NCI-H1092 (cell line): ENCODE measurements at places on chromosomes 1 and 21.

DNA sequence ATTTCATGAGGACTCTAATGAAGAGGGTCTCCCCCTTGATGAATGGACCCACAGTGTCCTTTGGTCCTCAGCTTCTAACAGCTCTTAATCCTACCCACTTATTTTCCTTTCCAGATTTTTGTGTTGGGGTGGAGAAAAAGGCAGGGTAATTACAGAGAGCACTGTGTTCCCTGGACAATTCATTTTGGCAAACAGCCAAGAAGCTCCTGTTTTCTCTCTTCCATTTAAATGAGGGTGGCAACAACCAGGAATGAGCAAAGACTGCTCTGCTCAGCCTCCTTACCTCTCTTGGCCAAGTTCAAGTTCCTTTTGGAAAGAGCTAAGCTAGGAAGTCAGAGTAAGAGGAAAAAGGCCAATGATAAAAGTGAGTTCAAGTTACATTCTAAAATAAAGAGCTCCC lies 11.9 kb downstream of the XKR8 start:
- DNase-seq: peak; percentile 56

GRCh38 chr1:75126611-75127101 lies 7.5 kb upstream of the LHX8 start:
- no peak for DNase-seq

GRCh38 chr1:182786223-182786994 lies 3.2 kb upstream of the NPL start:
- DNase-seq: peak; percentile 49

- DNase-seq: no peak
These were observed 2.3 kb downstream of the TNNT2 start for GRCh38 chr1:201375169-201375568.

DNA sequence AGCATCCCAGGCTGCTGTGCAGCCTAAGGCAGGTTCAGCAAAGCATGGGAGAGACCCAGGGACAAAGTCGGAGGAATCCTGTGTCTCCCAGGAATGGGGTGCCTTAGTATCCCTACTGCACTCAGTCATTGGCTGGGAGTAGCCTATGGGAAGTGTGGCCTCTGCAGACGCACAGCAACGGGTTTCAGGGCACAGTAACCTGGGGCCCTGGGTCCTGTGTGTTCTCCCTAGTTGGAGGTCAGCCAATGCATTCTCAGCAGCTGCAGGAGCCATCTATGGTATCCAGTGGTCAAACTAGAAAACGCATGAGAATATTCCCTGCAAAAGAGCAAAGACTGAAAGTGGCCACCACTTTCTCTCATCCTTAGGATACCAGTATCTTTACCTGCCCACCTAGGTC lies 13.7 kb upstream of the C1orf21 start:
- no peak for DNase-seq

DNA sequence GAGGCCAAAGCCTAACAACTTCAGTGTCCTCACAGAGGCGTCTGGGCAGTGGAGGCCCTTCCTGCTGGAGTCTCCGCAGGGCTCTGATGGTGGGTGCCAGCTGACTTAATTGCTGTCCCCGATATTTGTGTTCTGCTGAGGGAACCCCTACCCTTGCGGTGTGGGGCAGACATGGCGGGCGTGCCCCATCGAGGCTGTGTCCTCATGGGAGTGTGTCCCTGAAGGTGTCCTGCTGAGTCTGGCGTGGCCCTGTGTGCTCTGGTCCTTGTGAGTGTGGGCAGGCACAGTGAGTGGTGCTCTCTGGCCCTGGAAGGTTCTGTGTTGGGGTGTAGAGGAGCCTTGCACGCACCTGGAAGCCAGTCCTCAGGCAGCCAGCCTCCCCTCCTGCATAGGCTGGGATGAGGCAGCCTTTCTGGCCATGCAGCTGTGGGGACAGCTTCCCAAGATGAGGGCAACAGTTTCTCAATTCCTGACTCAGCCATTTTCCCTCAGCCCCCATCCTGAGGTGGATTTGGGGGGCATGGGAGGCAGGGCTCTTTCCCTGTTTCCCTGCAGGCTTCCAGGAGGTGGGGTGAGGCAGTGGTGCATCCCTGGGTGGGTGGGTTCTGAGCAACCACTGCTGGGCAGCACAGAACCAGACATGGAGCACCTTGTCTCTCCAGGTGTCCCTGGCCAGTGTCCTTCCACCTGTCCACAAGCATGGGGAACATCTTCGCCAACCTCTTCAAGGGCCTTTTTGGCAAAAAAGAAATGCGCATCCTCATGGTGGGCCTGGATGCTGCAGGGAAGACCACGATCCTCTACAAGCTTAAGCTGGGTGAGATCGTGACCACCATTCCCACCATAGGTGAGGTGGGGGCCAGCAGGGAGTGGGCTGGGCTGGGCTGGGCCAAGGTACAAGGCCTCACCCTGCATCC lies 6.5 kb downstream of the C1orf35 start:
- no peak for DNase-seq

- no peak for DNase-seq
These were observed 881.5 kb downstream of the LTN1 start for GRCh38 chr21:28111151-28111619.

GRCh38 chr21:17044696-17045095 lies 468.1 kb upstream of the CXADR start:
- DNase-seq: no peak

GRCh38 chr1:209176866-209177430 lies 406.6 kb upstream of the CAMK1G start:
- no peak for DNase-seq

DNA sequence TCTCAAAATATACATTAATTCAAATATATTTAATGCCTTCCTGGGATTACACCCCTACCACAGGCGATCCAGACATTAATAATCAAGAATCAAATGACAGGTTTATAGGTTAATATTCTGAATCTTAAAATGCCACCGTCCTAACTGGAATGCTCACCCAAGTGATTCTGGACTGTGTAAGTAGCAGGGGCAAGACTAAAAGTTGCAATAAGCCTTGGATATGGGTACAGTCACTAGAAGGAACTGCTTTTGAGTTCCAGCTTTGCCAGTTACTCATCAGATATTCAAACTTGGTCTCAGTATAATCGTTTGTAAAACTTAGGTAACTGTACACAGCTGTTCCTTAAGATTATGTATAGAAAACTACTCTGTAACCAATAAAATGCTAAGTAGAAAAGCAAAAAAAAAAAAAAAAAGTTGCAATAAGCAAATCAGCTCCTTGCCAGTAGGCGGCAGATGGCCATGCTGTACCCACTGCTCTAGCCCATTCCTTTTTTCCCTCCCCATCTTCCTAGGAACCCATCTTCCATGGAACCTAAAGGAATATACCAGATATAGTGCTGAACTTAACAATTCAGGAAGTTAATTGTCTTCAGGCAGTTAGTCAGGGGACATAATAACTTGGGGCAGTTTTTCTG lies 10.5 kb downstream of the RO60 start:
- DNase-seq: no peak

GRCh38 chr1:17274186-17275170 lies 25.6 kb downstream of the PADI3 start:
- peak; percentile 9 for DNase-seq

- no peak for DNase-seq
These were observed 26.9 kb downstream of the KIRREL1 start for GRCh38 chr1:158020259-158020885.

GRCh38 chr21:36783612-36784374 lies 84.9 kb downstream of the SIM2 start:
- no peak for DNase-seq

DNA sequence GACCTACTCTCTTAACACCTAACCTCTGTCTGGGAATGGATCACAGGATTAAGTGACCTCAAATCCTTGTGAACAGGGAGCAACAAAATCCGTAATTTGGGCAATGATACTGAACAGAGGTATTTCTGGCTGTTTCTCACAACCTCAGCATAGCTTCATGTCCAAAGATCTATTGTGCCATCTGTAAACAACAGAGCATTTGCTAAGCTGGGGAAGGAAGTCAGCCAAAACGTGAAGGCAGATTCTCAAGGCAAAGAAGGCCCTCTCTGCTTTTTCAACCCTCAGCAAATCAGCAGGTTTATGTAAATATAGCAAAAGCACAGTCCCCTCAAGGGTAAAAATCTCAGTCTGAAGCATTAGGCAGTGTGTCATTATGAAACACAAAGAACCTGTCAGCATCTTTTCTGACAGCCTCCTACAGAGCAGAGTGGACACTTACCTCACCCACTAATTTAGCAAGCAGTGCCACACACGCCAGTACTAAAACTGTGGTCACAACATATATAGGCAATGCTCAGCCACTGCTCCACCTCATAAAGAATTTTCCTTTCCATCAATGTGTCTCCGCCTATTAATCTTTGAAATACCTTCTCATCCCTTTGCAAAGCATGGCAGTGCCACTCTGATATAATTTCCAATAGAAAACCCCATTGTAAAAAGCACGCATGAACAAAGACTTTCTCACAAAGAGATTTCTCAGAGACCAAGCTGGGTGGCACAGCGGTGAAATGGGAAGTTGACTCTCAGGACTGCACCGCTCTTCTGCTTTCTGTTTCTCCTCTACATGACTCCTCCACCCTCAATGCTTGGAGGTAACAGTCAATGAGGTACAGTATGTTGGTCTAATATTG lies 188.0 kb downstream of the RERE start:
- DNase-seq: no peak

DNA sequence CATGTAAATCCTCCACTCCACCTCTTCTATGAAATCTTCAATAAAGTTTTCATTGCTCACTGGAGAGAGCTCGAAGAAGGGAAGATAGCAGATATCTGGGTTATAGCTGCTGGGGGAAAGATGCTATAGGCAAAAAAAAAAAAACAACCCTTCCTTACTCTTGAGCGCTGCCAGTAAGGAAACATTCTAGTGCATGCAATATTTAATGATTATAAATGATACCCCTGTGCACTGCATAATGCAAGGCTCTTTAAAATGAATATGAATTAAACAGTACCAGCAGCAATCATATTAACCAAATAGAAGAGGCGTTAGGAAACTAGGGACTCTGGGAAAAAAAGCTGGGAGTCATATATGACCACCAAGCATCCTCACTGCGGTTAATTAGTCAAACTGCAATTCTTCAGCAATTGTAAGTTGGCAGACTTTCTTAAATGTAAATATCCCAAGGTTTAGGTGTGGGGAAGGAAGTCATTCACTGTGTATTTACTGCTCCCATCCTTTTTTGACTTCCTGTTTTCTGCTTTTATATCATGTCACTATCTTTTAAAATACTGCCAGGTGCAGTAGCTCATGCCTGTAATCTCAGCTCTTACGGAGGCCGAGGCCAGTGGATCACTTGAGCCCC lies 3.7 kb upstream of the DMRTB1 start:
- no peak for DNase-seq

DNA sequence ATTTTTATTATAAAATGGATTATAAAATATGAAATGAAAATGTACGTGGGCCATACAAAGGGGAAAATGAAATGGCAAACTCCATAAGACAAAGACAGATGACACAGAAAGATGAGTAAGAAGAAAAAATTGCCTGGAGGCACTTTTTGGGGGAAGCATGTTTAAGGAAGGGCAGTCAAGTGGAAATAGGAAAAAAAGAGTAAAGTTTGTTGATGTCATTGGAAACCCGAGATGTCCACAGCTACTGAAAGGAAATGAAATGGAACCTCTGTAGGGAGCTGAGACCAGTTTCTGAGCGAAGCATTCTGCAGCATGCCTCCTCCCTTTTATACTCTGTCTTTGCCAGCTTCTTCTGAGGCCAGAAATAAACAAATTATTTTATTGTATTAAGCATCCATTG lies 203.4 kb upstream of the UBE2U start:
- DNase-seq: no peak

DNA sequence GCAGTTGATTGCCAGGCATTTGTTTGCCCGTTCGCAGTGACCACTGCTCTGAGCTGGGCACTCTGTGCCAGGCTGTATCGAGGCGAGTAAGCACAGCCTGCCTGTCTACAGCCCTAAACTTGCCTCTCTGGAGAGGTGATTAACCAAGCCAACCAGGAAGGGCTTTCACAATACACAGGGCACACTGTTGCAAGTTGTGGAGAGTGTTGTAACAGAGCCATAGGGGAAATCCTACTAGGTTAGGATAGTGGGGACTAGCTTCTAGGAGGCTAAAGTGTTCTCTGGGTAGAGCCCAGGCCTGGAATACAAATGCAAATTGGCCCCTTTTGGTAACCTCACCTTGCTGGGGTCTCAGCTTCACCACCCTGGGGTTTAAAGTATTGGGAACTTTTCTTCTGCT lies 23.8 kb downstream of the PRDM2 start:
- no peak for DNase-seq

- DNase-seq: no peak
These were observed 4.9 kb upstream of the KIF14 start for GRCh38 chr1:200625381-200625824.

DNA sequence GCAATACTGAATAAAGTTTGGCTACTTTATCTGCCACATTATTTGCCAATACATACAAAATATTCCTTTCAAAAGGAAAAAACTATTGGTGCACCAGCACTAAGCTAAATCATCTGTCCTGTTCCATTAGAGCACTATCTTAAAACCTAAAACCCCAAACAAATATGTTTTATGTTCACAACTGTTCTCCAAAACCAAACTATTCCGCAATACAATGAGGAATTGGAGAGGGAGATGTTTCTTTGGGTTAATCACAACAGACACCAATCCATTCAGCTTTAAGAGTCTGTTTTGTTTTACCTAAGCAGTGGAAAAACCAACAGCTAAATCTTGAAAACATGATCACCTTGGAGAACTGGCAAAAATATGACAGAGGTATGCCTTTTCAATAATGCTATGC lies 85.1 kb downstream of the ZNF644 start:
- DNase-seq: no peak

- DNase-seq: no peak
These were observed 21.6 kb downstream of the ROR1 start for GRCh38 chr1:63795455-63795854.

- no peak for DNase-seq
These were observed 156.7 kb upstream of the ARHGEF16 start for GRCh38 chr1:3297756-3298155.

- no peak for DNase-seq
These were observed 57.7 kb downstream of the HNRNPR start for GRCh38 chr1:23286401-23286800.

- no peak for DNase-seq
These were observed at the start of gene LBR for GRCh38 chr1:225427235-225428067. Gene LBR, minus strand, starts transcription at chr1:225428038. Its CDS starts 3,963 bp downstream, at chr1:225424075.

GRCh38 chr1:178768423-178768822 lies 43.4 kb downstream of the RALGPS2 start:
- DNase-seq: peak; percentile 7

- peak; percentile 30 for DNase-seq
These were observed 16.4 kb downstream of the TP73 start for GRCh38 chr1:3668585-3669300.

GRCh38 chr1:153631047-153632022 lies 2.5 kb upstream of the CHTOP start:
- DNase-seq: no peak

GRCh38 chr1:243508943-243509342 lies 253.1 kb downstream of the SDCCAG8 start:
- no peak for DNase-seq

GRCh38 chr1:152111515-152111968 lies 3.7 kb downstream of the TCHH start:
- peak; percentile 12 for DNase-seq

DNA sequence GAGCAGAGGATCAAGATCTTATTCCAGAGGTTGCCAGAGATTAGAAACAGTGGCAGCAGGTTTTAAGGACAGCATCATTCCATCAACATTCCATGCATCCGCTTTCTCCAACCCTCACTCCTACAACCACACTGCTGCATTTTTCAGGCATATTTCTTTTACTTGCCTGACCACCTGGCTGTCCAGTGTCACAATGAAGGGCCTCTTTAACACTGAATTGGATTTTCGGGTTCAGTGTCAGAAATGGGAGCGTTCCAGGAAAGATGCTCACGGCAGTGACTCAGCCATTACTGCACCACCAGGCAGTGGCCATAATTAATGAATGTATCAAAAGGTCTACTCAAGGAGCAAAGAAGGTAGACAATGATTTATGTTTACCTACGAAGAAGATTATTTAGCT lies 200.4 kb upstream of the ESRRG start:
- no peak for DNase-seq
